Neural progenitor cell (in vitro differentiated cells): ENCODE measurements at places on chromosomes 5 and 9. TPM values are rescaled to one million over a fixed set of nuclear protein-coding genes. Genes with fewer than 3 reads are reported as not detected.

DNA sequence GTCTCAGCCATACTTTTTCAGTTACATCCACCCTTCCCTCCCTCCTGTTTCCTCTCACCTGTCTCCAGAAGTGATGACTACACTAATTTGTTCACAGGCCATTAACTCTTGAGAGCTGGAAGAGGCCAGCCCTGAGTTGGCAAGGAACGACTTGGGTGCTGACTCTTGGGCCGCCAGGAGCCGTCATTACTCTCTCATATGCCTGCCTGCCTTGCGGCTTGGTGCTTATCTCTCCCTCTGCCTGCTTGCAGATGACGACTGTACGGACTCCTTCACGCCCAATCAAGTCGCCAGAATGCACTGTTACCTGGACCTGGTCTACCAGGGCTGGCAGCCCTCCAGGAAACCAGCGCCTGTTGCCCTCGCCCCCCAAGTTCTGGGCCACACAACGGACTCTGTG is 66.1 kb downstream of the PAPPA start:
- no peak for DNase-seq

DNA sequence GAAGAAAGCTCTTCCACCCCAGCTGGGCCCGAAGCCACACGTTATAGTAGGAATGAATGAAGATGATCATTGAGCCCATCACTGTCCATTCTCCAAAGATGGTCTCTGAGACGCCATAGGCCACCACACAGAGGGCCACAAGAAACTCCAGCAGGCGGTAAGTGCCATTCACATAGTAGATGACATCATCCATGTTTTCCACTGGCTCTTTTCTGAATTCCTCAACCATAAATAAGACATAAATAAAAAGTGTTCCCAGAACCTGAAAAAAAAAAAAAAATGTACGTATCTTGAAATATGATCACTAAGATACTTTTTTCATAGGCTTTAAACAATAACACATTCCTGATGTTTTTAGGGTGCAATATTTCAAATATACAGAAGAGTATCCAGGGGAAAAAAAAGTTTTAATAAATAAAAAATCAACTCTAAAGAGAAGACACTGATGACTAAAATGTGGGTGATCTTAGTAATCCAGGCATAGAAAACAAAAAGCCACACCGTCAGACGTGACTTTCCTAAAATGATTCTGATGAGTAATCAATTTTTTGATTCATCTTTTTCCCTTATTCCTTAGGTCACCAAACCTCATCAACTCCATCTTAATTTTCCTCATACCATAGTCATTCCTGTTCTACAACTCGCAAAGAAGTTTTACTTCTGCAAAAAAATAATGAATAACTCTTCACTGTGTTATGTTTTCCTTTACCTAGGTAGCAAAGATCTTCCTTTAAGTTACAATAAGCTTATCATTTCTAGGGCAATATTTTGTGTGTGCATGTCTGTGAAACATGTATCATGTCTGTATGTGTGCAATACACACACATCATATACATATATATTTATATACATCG is 47.8 kb downstream of the RNF145 start:
- no peak for DNase-seq

- DNase-seq: no peak
Measured at GRCh38 chr5:14251733-14252132, 108.6 kb downstream of the TRIO start.

DNA sequence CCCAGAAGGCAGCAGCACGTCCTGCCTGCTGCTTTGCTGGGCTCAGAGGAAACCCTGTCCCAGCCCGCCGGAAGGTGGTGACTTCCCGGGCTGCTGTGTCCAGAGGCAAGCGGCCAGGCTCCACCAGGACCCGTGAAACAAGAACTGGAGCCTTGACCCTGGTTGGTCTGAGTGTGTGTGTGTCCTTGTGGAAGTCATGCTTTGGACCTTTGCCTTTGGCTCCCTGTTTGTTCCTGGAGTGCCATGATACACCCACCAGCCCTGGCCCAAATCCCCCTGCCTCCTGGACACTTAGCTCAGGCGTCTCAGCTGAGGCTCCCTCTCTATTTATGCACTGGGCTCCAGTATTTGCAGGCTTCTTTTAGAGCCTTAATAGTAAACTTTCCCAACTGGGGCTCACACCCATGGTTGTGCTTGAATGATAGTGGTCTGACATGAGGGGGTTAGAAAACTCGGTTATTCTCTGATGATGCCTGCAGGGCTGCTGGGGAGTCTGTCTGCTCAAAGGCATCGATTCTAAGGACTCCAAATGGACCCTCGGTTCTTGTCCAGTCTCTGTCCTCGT is 72.2 kb downstream of the C9orf50 start:
- DNase-seq: no peak

GRCh38 chr5:66987540-66987939 is 209.1 kb downstream of the CD180 start:
- no peak for DNase-seq

GRCh38 chr9:2853517-2853916 is 9.6 kb upstream of the PUM3 start:
- no peak for DNase-seq

DNA sequence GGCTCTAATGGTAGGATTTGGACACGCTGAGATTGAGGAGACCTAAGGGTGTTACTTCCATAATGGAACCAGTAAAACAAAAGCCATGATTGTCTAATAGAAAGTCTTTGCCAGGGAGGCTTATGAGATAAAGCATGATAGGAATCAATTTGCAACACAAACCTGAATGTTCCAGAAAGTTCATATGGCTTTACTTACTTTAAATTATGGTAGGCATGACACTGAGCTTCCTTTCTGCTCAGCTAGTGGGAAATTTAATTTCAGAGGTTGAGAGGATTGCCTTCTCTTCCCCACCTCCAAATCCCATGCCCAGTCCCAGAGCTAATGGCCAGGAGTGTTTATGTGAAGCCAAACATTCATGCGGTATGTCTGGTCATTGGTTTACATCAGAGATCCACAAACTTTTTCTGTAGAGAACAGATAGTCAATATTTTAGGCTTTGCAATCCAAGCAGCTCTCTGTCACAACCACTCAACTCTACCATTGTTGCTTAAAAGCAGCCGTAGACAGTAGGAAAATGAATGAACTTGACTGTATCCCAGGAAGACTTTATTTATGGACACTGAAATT is 114.5 kb downstream of the UGCG start:
- DNase-seq: no peak

DNA sequence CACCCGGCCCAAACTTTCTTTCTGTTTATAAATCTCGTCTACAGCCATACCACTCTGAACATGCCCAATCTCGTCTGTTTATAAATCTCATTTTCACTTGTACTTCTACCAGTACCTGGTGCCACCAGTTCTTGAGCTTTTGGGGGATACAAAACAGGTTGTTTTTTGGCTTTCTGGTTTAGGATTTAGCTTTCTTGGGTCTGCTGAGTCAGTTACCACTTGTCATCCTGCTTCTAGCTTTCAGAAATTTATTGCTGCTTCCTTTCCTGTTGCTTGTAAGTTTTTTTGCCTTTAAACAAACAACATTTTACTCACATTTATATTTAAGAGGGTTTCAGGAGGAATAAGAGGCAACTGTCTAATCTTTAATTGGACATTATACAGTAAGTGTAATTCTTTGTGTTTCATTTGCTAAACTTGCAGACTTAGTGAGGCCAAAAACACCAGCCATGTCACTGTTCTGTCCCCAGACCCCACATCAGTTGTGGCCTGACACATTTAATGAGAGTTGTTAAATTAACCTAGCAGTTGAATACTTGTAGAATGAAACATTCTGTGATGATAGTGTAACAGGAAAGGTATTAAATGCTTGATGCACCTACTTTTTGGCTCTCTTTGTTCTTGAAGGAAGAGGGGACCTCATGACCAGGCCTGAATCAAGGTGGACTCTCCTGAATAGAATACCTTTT is 11.8 kb downstream of the NDFIP1 start:
- no peak for DNase-seq

GRCh38 chr5:119174578-119175163 is 103.8 kb downstream of the DMXL1 start:
- DNase-seq: no peak

GRCh38 chr9:8140557-8140956 is 341.0 kb upstream of the DMAC1 start:
- DNase-seq: no peak

- DNase-seq: peak; percentile 79
Measured at GRCh38 chr5:126780165-126780827, 3.4 kb downstream of the LMNB1 start.

DNA sequence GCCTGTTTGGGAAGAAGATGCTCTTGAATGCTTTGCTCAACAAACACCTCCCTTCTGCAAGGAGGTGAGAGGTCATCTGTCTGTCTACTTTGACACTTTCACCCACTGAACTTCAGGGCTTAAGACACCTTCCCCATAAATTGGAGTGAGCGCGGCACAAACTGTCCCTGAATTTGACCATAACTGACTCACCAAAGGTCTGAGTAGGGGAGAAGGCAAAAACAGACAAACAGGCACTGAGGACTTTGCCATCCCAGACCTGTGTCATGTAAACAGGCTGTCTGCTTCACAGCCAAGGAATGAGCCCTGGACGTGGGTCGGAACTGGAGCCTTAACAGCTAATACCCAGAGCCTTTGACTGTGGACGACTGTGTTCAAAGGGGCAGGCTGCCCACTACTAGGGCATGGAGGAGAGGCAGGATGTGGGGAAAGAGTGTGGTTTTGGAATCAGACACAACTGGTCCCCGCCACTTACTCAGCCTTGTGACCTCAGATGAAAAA is 320.9 kb upstream of the KLF4 start:
- no peak for DNase-seq

- no peak for DNase-seq
Measured at GRCh38 chr5:77867914-77868313, 91.8 kb upstream of the TBCA start.

GRCh38 chr5:74072646-74073045 is 446.6 kb downstream of the ARHGEF28 start:
- DNase-seq: no peak

- DNase-seq: peak; percentile 65
Measured at GRCh38 chr9:116589392-116590354, 97.4 kb upstream of the TRIM32 start.

DNA sequence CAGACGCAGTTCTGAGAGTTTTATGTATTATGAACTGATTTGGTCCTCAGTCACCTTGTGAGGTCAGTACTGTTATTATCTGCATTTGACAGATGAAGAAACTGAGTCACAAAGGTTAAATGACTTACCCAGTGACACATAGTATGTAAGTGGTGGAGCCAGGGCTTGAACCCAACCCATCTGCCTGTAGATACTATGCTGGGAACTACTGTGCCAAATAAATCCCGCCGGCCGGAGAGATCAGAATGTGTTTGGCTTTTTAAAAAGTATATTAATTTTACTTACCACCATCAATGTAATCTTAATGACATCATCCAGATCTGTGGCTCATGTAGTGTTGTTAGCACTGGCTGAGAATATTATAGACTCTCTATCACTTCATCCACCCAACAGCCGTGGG is 80.8 kb downstream of the ZNF618 start:
- no peak for DNase-seq

DNA sequence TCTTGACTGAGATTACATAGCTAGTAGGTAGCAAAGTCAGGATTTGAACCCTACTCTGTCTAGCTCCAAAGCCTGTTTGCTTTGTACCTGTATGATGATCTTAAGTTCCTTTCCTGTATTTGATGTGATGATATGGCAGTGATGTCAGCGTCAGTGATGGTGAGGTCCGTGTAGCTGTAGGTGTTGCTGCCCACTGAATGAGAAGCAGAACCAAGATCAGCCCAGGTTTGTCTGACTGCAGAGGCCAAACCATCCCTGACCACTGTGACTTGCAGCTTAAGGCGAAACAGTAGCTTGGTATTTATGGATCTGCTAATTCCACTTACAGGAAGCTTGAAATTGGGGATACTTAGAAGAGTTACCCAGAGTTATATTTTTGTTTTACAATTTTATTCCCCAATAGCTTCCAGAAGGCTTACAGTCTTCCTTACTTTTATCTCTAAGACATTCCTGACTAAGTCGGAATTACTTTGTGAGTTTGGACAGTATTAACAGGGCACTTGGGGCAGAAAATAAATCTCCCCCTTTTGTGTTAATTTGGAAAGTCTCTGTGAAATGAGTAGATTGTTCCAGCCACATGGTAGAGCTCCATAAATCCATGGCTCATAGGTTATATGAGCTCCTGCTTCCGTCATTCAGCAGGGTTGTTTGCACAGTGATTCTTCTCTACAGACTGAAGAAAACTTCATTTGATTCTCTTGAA is 273.4 kb downstream of the NR3C1 start:
- DNase-seq: no peak

GRCh38 chr5:158937381-158937952 is 162.2 kb downstream of the EBF1 start:
- no peak for DNase-seq

Gene INSL4
- not detected in 2 replicates for total RNA-seq

Gene ANKRD34B
- total RNA-seq: 0.77 and 2.5 TPM in 2 replicates

Gene WNT8A
- total RNA-seq: 0.25 TPM in 1 of 2 replicates, not detected in the other

Gene HARS1
- 44.9 and 45.7 TPM in 2 replicates for total RNA-seq

Gene CTNND2
- total RNA-seq: 13.9 and 14.2 TPM in 2 replicates

Gene STOM
- 61.5 and 99.4 TPM in 2 replicates for total RNA-seq

Gene SPATA6L
- total RNA-seq: 0.99 TPM in 1 of 2 replicates, not detected in the other
